ENCODE measurements at places on chromosomes 5 and 9.

DNA sequence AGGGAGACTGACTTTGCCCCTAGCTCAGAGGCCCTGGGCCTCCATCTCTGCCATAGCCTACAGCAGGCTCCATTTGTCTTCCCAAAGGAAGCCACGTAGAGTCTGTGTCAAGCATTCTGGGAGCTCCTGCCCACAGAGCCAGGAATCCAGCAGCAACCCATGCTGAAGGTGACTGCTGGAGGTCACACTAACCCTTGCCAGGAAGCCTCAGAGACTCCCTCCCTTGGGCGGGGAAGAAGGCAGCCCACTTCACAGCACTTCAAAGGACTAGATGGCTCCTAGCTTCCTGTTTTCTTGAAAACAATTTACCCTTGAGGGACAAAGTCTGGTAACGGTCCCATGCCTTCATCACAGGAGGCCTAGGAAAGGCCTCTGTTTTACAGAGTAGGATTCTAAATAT lies 1.7 kb downstream of the CKMT2 start:
- no peak for DNase-seq

- DNase-seq: no peak
Observed at GRCh38 chr5:142828797-142829535, 58.8 kb downstream of the ARHGAP26 start.

DNA sequence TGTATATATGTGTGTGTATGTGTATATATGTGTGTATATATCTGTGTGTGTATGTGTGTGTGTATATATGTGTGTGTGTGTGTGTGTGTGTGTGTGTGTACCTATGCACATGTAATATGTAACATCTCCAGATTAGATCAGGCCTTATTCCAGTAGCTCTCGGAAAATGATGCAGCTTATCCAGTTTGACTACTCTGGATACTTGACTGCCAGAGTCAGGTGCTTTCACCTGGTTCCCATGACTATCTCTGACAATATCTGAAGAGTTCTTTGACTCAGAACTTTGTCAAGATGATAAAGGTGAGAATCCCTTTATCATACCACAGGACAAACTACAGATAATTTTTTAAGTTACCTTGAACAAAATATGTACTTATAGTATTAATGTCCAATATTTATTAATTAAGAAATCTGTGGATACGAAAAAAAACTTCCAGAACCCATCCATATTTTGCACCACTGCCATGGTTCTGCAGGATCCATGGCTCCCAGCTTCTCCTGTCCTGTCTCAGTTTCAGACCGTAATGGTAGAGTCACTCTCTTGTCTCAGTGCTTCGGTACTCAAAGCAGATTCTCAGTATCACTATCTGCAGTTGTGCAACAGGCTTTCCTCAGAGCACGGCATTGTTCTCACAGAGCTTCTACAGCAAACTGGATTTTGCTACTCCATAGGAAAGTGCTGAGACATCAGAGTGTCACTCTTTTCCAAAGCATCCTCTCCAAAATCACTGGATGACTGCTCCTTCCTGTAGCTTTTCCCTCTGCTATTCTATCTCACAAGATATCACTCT lies 164.4 kb upstream of the SLC12A2 start:
- no peak for DNase-seq

DNA sequence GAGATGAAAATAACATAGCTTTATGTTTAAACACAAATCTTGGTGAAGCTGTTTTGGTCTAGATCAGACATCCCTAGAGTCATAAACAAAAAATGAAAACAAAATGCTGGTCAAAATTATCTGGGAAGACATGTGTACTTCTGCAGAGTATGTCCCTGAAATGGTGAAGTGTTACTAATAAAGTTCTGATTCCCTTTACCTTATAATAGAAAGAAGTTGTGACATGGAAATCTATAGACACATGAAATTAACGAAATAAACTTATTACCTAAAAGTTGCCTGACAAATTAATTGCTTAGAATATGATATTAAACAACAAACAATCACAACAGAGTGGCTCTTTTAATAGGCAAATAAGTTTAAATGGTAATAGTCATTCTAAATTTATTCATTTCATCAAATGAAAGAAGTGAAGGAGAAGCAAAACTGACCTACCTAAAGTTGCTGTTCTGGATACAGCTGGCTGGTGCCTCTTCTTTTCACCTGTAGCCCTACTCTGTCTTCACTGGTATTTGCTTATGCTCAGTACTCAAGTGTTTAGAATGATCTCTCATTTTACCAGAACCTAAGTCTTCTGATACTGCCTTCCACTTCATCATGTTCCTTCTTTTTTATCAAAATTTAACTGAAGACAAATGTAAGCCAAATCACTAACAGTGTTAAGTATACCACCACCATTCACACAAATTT lies 38.8 kb downstream of the FNIP1 start:
- no peak for DNase-seq

DNA sequence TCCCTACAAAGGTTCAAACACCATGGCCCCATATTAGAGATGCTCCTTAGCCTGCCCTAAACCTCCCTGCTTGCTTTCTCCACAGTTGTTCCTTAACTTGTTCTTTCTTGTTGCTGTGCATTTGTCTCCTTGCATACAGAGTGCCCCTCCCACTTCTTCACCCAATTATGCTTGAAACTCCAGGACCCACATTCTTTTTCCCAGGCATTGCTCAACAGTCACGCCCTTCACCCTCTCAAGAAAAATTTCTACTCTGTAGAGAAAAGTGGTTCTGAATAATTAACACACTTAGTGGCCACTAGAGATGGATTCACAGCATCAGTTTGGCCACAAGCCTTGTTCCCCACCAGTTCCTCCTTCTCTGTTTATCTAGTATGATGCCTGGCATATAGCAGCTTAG lies 57.7 kb downstream of the NREP start:
- DNase-seq: no peak

DNA sequence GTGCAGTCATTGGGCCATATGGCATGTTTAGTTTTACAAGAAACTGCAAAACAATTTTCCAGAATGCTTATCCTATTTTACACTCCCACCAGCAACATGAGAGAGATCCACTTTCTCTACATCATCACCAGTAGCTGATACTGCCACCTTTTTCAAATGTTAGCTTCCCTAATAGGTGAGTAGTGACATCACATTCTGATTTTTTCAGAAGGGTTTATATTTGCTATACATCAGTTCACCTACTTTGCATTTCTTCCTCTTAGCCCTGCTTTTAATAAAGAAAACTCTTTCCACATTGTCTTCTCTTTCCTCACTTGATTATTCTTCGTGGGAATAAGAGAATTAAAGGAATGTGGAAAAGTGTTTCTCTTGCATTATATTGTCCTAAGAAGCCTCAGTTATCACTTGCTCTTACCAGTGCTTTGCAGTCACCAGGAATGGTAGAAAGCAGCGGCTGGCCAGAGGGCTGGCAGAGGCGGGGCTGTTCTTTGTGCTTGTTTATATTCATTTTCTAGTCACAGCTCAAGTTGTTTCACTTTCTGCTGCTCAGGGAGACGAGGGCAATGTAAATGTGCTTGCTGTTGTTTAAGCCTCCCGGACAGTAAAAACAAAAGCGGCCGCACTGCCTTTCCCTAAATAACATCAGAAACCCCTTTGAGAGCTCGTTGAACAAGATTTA lies 164.8 kb downstream of the HSD17B3 start:
- DNase-seq: no peak

DNA sequence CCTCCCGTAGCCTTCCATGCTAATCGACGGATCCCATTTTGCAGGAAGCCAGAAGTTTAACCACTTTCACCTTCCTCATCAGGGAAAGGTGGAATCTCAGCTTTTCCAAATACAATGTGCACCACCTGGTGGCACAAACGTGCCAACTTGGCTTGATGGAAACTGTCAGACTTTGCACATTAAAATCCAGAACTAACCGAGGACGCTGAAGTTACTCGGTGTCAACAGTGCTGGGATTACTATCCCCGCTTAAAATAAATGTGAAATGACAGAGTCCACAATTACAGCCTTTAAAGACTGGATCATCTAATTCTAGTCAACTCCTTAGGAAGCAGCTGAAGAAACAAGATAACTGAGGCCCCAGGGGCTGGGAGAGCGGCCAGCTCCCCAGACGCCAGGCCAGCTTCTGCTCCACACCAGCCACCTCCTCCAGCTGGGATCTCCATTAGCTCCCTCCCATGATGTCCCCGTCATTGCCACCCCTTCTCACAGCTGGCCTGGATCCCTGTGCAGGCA lies 50.1 kb upstream of the RETREG1 start:
- DNase-seq: no peak

DNA sequence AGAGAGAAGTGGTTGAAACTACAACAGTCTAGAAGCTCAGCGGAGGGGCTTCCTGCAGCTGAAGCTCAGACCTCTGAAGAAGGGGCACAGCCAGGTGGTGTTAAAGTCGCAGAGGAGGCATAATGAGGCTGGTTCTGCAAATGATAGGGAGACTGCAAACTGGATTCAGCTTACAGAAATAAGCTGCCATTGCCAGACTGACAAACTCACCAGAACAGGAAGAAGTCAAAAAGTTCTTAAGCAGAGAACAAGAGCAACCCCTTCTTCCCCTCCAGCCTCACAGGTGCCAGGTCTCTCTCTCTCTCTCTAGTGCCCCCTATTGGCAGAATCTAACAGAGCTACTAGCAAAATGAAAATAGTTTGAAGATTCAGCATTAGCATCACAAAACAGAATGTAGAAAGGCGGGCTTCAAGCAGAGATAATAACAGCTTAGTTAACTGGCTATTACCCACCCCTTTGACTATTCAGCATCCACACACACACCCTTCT lies 76.7 kb downstream of the GRAMD2B start:
- DNase-seq: no peak

DNA sequence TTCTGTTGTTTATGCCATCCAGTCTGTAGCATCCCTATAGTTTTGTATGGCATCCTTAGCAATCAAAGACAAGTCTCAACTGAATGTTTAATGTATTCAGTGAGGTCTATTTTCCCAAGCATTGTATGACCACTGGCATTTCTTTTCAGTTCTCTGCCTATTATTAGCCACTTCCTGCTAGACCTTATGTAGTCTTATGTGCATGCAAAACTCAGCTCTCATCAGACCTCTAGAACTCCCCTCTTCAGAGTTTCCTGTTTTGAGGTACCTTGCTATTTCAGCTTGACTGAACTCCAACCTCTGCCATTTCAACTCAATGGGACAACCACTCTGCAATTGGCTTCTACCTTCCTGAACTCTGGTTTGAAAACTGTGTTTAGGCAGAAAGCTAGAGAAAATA lies 113.2 kb downstream of the SLC25A46 start:
- DNase-seq: no peak

DNA sequence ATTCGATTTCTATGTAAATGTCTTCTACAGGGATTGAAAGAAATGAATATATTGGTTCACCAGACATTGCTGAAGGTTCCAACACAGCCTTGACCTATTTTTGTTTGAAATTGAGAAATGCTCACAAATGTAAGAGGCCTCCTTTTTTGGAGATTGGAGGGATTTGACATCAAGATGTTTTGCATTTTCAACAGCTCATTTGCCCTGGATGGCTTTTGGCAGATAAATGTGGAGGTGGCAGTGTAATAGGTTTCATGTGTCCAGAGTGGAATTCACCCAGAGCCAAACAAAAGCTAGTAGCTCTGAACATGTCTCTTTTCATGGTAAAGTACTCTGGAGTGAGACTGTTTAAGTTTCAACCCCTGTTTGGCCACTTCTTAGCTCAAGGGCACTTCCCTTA lies 77.3 kb downstream of the PALM2AKAP2 start:
- no peak for DNase-seq

DNA sequence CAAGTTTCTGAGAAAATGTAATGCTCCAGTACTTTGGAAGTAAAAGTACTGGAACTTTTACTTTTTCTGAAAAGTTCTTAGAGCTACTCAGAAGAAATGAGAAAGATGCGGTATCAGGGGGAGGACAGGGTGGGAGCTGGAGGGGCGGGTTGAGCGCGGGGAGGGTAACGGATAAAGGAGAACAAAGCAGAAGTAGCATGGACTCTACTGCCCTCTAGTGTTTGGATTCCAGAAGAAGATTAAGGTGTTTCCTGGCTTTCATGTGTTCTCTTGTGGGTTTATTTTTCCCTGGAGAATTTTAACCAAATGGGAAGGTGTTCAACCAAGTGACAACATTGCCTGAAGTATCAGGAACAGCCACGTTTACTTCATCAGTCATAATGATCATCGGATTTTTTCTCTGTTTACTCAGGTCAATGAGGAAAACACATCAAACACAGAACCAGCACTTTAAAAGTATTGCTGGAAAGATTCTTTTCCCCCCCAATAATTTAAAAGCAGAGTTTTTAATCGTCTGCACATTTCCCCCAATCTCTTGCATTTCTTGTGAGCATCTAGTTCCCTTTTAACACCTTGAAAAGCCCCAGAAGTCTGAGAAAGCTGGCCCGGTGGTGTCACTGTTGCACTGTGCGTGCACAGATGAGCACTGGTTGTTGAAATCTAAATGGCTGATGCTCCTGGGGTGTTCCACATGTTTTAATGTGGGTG lies 190.6 kb downstream of the MPDZ start:
- no peak for DNase-seq

DNA sequence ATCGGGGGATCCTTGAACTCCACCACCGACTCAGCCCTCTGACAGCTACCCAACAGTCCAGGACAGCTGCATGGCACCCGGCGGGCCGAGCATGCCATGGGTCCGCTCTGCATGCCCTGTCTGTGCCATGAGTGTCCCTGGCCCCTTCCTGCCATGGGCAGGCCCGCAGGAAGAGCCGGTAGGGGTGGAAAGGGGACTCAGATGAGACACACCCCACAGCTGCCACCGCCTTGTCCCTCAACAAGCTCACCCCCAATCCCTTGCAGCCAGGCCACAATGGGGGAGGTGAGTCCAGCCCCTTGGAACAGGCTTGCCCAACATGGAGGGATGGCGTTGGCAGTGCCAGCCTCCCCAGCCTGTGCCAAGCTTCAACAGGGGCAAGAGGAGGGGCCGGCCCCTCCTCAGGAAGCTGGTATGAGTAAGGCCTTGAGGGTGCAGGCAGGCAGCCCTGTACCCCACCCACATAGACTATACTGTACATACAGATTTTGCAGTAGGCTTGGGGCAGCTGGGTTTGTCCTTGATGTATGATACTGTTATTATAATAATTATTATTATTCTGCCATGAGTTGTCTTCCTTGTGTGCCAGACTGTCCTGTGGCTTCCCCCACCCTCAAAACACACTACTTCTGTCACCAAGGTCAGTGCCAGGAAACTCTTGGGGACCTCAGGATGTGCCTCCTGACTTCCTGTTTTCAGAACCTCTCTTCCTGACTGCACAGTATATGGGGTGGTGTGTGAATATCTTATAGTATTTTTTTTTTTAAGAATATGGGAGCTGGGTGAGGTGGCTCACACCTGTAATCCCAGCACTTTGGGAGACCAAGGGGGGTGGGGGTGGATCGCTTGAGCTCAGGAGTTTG lies 12.0 kb upstream of the SLC34A1 start:
- DNase-seq: no peak

DNA sequence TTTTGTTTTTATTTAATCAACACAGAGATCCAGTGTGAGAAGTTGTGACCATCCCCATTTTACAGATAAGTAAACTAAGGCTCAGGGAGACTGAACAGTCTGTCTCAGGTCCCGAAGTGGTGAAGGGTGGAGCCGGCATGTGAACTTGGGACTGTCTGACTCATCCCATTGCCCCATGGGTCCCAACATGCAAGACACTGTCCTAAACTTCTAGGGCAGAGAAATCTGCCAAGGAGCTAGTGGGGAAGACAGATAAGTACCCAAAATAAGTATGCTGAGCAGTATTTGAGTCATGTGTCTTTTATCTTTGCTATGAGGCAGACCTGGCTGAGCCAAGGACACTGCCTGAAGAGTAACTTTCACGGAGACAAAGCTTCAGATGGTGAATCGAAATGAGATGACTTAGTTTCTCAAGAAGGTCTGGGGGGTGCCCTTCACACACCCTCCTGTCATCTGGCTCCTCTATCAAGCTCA lies 64.3 kb upstream of the SLC25A51 start:
- no peak for DNase-seq
